ENCODE measurements at places on chromosomes 6 and 20.
A peak's percentile ranks its signal among the peaks of the same experiment; 100 is the strongest.

DNA sequence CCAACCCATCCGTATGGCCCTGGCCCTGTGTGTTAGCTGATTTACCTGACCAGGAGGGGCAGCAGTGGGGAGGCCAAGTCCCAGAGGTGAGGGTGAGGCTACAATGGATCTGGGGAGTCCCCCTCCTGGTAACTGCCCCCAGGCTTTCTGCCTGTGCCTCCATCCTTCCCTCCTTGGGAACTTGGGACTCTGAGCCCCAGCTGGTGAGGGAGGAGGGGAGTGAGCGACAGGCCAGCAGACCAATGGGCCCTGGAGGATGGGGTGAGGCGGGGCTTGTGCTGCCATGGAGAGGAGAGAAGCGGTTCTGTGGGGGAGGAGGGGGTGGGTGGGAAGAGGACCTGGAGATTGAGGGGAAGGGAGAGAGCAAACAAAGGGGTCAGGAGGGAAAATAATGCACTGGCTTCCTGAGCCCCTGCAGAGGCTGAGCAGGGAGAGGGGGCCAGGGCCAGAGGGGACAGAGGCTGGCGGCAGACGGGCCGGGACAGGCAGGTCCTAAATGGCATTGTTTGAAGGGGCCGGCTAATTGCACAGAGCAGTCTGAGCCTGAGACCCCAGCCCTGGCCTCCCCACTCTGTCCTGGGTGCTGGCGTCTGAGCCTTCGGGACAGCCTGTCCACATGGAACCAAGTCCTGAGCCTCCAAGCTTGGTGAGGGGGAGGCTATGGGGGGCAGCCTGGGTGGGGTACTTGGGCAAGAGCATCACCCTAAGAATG is 17.5 kb downstream of the DNMT3B start:
- no peak for DNase-seq

- DNase-seq, result no peak
Measured at GRCh38 chr6:81486234-81486633, 266.2 kb downstream of the TENT5A start.

- DNase-seq, result no peak
Measured at GRCh38 chr20:58883241-58883691, 30.8 kb downstream of the GNAS start.

- DNase-seq, result no peak
Measured at GRCh38 chr6:74041420-74041819, 345.4 kb downstream of the CD109 start.

DNA sequence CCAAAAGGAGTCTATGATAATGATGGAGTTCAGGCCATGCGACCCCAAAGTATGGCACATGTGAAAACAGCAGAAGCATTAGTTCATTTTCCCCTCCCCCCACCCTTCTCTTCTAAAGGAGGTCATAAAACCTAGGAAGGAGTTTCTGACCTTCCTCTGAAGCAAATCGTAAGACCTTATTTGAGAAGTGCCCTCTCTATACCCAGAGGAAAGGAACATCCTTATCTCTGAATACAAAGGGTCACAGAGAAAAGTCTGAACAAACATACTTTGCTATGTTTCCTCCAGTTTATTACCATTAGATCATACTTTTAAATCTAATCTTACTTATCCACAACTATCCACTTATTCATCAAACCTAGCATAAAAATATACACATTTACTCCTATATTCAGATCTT is 48.6 kb downstream of the SLX4IP start:
- no peak for DNase-seq

GRCh38 chr6:156126535-156126934 is 650.6 kb upstream of the ARID1B start:
- DNase-seq, result no peak

DNA sequence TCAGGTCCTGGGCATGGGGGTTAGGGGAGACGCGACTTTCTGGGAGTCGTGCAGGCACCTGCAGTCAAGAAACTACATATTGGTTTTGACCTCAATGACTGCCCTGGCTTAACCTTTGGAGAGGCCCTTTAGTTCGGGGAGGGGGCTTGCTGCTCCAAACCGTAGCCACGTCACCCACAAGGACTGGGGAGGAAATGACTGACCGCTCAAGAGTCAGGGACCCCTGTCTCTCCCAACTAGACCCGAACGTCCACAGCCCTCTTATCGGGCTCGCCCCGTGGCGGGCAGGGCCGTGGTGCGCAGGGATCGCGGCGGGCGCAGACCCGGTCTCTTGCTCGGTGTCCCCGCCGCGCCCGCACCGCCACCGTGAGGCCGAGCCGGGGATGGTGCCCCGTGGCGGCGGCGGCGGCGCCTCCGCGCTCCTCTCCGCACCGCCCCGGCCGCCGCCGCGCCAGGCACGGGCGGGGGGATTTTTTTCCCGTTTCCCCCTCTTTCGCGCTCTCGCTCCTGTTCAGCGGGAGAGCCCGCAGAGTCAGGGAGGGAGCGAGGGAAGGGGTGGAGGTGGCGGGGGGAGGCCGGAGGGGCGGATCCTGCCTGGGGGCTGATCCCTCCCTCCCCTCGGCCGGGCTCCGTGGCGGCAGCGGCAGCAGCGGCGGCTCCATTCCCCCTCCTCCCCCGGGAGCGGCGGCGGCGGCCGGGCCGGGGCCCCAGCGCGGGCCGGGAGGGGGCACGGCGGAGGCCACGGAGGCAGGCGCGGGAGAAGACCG is at the start of gene BRPF3:
TSS of gene BRPF3 (plus strand) at position 632 of the 767 bp plus-strand sequence. CDS start 3,579 bp downstream, outside the sequence.
- DNase-seq, result peak; percentile 76

GRCh38 chr6:23826572-23826971 is 299.4 kb upstream of the NRSN1 start:
- DNase-seq, result no peak

DNA sequence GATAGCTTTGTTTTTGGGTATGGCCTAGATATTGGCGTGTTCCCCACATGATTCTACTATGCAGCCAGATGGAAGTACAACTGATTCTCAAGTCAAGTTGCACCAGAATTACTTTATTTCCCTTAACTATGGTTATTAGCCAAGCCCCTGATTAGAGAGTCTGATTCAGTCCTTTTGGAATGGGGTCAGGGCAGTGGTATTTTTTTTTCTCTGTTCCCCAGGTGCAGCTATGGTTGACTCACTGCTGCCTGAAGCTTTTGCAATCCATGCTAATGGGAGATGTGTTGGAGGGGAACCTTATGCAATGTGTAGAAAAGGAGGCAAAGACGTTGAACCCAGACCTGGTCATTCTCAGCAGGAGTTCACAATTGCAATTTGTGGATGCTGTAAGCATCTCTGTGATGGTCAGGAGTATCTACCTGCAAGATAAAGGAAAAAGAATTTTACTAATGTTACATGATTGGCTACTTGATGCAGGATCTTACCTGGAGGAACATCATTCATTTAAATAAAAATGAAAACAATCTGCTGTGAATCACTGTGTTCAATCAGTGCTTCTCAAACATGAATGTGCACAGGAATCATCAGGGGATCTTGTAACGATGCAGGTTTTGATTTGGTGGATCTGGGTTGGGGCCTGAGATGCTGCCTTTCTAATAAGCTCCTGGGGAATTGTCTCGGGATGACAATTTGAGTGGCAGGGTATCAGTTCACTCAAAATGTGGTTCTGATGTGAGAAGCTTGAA is 49.4 kb downstream of the PFDN4 start:
- no peak for DNase-seq

GRCh38 chr6:125165256-125165655 is 11.7 kb downstream of the TPD52L1 start:
- DNase-seq, result no peak

GRCh38 chr6:148309301-148309700 is 33.3 kb upstream of the SASH1 start:
- no peak for DNase-seq

- no peak for DNase-seq
Measured at GRCh38 chr6:29826271-29826670, 1.4 kb upstream of the HLA-G start.

GRCh38 chr6:99378636-99379035 is 15.4 kb downstream of the COQ3 start:
- DNase-seq, result no peak

- DNase-seq, result no peak
Measured at GRCh38 chr6:4610256-4610655, 165.9 kb upstream of the CDYL start.

DNA sequence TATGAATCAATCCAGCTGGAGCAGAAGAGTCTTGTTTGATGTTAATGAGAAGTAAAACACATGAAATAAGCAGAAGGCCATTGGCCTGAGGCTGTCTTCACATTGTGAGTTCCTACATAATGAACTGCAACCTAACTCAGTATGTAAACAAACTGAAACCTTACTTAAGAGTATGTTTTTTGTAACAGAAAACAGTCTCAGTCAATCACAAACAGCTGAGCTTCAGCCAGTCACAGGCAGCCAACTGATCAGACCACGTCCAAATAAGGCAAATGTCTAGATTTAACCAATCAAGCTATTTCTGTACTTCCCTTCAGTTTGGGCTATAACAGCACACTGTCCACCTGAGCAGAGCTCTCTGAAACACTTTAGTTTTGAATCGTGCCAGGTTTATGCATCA is 234.7 kb downstream of the TRDN start:
- no peak for DNase-seq

DNA sequence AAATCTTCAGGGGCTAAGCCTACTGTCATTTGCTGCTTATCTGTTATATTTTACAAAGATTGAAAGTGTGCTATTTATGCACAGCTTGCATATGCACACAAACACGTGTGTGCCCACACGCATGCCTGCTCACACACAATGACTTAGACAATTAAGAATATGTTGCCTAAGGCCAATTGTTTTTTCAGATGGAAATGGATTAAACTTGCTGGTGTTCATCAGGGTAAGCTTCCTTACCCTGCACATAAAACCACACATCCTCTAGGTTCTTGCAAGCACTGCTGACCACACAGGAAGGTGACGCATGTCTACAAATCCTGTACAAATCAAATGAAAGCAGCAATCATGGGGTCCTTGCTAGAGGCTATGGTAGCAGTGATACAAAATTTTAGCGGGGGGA is 58.4 kb downstream of the GJA10 start:
- peak; percentile 62 for DNase-seq

DNA sequence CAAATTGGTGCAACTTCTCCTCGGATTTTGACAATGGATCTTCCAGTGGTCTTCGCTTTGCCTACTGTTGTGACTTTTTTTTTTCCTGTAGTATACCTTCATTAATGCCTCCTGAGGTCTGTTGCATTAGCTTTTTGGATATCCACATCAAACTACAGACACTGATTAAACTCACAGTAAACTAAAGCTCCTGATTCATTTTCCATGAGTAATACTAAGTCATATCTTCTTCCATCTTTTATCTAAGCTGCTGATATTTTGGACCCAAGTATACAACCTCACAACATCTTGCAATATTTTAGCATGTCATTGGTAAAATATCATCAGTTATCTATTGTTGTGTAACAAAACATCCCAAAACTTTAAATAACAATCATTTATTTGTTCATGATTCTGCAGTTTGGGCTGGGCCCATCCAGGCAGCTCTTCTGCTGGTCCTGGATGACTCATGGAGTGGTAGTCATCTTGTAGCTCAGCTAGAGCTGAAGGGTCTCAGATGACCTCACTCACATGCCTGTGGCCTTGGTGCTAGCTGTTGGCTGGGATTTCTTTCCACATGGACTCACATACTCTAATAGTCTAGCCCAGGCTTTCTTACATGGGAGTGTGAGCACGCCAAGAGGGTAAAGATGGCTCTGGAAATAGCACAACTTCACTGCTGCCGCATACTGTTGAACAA is 78.3 kb upstream of the SRSF6 start:
- no peak for DNase-seq

GRCh38 chr6:143642403-143642802 is 35.4 kb upstream of the PHACTR2 start:
- no peak for DNase-seq

- no peak for DNase-seq
Measured at GRCh38 chr20:5975778-5976177, 25.3 kb downstream of the MCM8 start.

DNA sequence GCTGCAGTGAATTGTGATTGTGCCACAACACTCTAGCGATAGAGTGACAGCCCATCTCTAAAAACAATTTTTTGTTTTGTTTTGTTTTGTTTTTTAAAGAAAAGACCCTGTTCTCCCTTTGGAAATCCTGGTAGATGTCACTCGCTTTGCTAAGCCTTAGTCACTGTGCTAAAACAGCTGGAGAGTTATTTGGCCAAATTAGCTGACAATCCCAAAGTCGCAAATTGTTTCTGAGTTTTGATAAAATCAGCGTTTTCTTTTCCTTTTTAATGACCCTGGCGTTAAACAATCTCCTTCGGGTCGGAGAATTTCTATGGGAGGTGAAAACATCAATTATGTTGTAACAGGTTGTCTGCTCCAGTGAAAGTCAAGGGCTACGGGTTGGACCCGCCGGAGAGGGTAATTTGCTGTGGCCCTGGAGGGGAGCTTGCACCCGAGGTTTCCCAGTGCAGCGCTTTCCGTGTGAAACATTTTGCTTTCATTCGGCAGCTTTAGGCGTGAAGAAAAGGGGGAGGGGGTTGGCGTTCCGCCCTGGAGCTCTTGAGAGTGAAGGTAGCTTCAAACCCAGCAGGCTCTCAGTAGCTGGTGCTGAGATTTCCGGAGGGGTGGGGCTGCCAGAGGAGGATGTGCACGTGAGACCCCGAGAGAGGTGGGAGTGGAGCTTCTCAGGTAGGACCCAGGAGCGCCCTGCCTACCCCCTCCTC is 296.6 kb downstream of the PHACTR1 start:
- DNase-seq, result no peak

DNA sequence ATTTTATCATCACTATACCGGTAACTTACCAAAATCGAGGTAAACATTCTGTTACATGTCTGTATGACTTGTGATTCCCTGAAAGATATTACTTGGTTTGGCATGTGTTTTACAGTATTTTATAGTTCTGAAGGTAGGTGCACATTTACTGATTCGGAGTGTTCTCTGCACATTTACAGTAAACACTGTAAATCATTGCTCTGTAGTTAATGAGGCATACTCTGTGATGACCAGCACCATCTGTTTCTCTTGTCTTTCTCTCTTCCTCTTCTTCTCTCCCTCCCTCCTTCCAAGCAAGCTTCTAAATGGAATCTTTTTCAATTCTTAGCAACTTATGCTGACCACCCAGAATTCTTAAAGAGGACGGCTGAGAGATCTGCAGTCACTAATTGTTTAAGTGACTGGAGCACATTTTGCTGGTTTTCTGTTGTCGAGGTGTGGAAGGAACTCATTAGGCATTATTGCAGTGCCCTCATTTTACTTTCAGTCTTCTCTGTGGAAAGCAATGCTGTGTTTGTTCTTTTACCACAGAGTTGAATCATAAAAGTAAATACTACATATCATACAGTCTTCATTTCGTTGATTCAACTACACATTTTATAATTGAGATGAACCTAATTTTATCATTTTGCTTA is 126.5 kb downstream of the UTRN start:
- no peak for DNase-seq

DNA sequence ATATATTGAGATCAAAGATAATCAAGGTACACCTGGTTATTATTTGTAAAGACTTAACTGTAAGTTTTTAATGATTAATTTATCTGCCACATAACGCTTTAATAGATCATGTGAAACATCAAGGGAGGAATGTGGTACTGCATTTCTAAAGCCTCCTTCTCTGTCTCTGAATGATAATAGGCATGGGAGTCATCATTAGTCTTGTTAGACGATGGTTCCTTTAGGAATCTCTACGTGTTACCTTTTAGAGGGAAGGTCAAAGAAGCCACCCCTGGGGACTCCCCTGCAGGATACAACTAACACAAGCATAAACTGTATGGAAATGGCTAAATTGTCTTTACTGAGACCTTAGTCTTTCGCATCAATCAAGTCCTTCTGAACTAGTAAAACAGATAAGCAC is 173.6 kb upstream of the MCHR2 start:
- DNase-seq, result no peak

- no peak for DNase-seq
Measured at GRCh38 chr6:8207869-8208191, 105.5 kb upstream of the EEF1E1 start.

- no peak for DNase-seq
Measured at GRCh38 chr20:51258582-51259165, 235.8 kb upstream of the KCNG1 start.
